ENCODE measurements at places on chromosomes 1 and 21. TPM values are rescaled to one million over a fixed set of nuclear protein-coding genes. Genes with fewer than 3 reads are reported as not detected.
A peak's percentile ranks its signal among the peaks of the same experiment; 100 is the strongest.

DNA sequence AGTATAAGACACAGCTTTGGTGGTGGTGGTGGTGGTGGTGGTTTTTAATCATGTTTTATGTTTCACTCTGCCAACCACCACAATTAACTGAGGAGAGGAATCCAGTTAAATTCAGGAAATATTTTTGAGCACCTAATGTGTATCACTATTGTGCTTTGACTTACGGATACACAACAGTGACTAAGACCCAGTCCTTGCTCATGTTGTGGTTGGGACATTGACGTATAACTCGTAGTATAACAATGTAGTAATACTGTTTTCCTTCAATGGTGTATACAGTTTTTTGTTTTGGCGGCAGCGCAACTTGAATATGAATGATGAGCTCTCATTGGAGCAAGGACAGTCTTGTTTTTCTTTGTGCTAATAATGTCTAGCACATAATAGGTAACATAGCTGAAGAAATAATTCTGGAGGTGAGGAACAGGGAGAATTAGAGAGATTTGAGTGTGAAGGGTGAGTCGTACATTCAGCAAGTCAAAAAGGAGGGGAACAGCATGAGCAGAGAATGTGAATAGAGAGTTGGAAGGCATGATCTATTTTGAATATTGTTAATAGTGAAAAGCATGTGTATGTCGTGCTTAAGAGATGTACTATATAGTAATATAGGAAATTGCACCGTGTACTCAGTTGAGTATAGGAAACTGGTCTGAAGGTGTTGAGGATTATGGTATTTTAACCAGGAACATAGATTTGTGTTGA, 5.5 kb downstream of the CACYBP start:
- no peak overlapping the region for H3K27ac ChIP-seq
- no peak for DNase-seq
- H3K36me3 ChIP-seq: peaks cover 39% of the 10 kb centered on the region
- no peaks in the 10 kb centered on the region for H3K27me3 ChIP-seq

GRCh38 chr21:14737922-14738321, 191.8 kb upstream of the SAMSN1 start:
- no peaks in the 10 kb centered on the region for H3K27me3 ChIP-seq
- H3K4me1 ChIP-seq: no peaks in the 10 kb centered on the region
- H3K36me3 ChIP-seq: no peaks in the 10 kb centered on the region
- DNase-seq: no peak
- H3K27ac ChIP-seq: no peak overlapping the region

GRCh38 chr1:241225741-241226140, 131.3 kb downstream of the RGS7 start:
- no peaks in the 10 kb centered on the region for H3K27me3 ChIP-seq
- H3K36me3 ChIP-seq: no peaks in the 10 kb centered on the region
- DNase-seq: no peak
- no peaks in the 10 kb centered on the region for H3K4me1 ChIP-seq
- no peak overlapping the region for H3K4me3 ChIP-seq

DNA sequence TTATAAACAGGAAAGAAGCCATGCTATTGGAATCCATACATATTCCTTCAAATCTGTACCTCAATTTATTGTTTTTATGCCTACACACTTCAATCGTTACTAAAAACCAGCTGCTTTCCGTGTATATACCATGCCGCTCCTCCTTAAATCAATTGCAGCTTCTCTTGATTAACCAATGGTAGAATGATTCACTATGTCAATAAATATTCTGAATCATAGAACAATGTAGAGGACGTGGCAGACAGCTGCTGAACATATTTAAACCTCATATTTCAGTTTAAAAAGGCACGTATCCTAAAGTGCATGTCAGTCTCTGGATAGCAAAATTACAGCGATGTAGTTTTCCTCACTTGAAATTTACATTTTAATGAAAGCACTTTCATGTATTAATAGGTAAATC, 100.4 kb downstream of the MRPL39 start:
- H3K4me1 ChIP-seq: no peaks in the 10 kb centered on the region
- no peaks in the 10 kb centered on the region for H3K36me3 ChIP-seq
- no peak overlapping the region for H3K27ac ChIP-seq
- H3K4me3 ChIP-seq: no peak overlapping the region

DNA sequence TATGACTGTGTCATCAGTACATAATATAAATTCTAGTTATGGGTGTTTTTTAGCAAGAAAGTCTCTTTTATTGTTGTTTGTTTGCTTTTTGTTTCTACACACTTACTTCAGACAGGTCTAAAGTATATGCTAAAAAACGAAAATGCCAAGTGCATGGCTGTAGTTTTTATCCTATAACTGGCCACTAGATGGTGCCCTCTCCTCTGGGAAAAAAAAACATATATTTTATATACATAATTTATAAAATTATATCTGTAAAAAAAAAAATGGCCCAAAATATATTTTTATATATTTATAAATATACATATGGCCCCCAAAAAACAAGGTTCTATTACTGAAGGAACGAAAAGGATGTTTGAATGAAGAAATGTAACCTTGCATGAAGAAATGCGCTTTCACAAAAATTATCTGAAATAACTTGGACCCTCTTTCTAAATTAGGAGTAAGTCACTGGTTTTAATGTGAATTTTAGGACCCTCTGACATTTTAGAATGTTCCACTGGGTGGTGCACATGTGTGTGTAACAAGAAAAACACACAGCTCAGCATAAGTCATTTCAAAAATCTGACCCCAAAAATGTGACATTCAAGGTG, 93.5 kb downstream of the TTLL7 start:
- DNase-seq: peak; percentile 43
- H3K4me1 ChIP-seq: no peaks in the 10 kb centered on the region
- H3K36me3 ChIP-seq: no peaks in the 10 kb centered on the region
- no peak overlapping the region for H3K27ac ChIP-seq
- H3K4me3 ChIP-seq: no peak overlapping the region

- no peaks in the 10 kb centered on the region for H3K4me1 ChIP-seq
- H3K27me3 ChIP-seq: no peaks in the 10 kb centered on the region
- no peak overlapping the region for H3K4me3 ChIP-seq
- peak; percentile 57 for DNase-seq
- H3K36me3 ChIP-seq: no peaks in the 10 kb centered on the region
- no peak overlapping the region for H3K27ac ChIP-seq
These were observed 1638.3 kb downstream of the MRPL39 start for GRCh38 chr21:23968722-23969647.

DNA sequence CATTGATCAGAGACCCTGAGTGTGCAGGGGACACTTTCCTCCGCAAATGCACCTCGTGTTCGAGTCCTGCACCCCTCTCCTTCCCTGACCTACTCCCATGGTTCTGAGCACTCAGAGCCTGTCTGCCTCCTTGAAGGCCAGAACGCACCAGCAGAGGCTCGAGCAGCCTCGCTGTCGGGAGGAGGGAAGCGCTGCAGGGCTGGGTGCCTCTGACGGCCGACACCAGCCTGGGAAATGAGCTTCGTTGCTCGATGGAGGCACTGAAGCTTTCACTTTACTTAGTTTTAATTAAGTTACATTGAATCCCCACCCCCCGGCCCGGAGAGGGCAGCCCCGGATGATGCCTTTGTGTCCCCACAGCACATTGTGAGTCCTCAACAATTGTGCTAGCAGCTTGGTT, 156.3 kb upstream of the ARHGEF16 start:
- H3K36me3 ChIP-seq: no peaks in the 10 kb centered on the region
- no peak overlapping the region for H3K4me3 ChIP-seq
- H3K4me1 ChIP-seq: no peaks in the 10 kb centered on the region
- H3K27me3 ChIP-seq: no peaks in the 10 kb centered on the region

- H3K27ac ChIP-seq: no peak overlapping the region
- H3K4me1 ChIP-seq: no peaks in the 10 kb centered on the region
- DNase-seq: no peak
- H3K36me3 ChIP-seq: no peaks in the 10 kb centered on the region
- no peak overlapping the region for H3K4me3 ChIP-seq
These were observed 24.3 kb downstream of the HEYL start for GRCh38 chr1:39615086-39615673.

- H3K4me1 ChIP-seq: no peaks in the 10 kb centered on the region
- no peak for DNase-seq
- H3K4me3 ChIP-seq: no peak overlapping the region
- no peaks in the 10 kb centered on the region for H3K36me3 ChIP-seq
These were observed 73.8 kb upstream of the ATP1A1 start for GRCh38 chr1:116299248-116299647.

- no peak overlapping the region for H3K4me3 ChIP-seq
- H3K27ac ChIP-seq: peak overlapping the region; percentile 92
These were observed 3.1 kb downstream of the LRP8 start for GRCh38 chr1:53324728-53325297.

DNA sequence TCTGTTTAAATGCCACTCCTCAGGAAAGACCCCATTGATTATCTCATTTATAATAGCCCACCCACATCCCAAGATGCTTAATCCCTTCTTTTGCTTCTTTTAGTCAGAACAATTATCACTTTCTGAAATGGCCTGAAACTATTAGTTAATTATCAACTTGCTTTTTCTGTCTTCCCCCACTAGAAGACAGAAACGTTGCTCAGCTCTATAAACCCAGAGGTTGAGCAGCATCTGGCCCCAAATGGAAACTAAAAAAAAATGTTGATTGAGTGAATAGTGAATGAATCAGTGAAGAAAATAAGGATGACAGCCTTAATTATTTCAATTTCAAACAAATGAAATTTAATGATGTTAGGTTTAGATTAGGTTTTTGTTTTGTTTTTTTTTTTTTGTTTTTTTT, 38.2 kb upstream of the PIGC start:
- DNase-seq: no peak
- peaks cover 21% of the 10 kb centered on the region for H3K27me3 ChIP-seq
- no peaks in the 10 kb centered on the region for H3K36me3 ChIP-seq
- no peak overlapping the region for H3K27ac ChIP-seq

DNA sequence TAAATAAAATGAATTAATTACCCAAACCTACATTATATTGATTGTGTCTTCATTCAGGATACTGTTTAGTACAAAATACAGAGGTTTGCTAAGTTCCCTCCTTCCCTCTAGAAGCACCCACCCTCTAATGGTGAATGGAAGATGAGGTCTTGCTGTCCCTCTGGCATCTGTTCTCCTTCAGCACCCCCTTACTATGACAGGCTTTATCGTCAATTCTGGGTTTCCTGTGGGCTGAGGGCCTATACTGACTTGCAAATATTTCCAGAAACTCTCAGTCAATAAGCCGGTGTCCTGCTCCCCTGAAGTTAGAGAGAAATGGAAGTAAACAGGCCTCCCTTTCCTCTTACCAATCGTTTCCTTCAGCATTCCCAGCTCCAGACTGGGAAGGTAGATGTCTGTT, 13.2 kb downstream of the LAX1 start:
- H3K4me1 ChIP-seq: no peaks in the 10 kb centered on the region
- H3K27me3 ChIP-seq: no peaks in the 10 kb centered on the region
- H3K36me3 ChIP-seq: no peaks in the 10 kb centered on the region
- no peak for DNase-seq
- no peak overlapping the region for H3K4me3 ChIP-seq

DMRTA2 gene
- total RNA-seq: not detected

GOLPH3L gene
- 19.6 TPM for total RNA-seq

SPRR1B gene
- total RNA-seq: not detected

All from Panc1 (cell line).